CD4-positive, alpha-beta T cell treated with Interleukin-2 at 100 ng/mL for 4 hours (primary cell): ENCODE measurements at places on chromosomes 12 and 14.

DNA sequence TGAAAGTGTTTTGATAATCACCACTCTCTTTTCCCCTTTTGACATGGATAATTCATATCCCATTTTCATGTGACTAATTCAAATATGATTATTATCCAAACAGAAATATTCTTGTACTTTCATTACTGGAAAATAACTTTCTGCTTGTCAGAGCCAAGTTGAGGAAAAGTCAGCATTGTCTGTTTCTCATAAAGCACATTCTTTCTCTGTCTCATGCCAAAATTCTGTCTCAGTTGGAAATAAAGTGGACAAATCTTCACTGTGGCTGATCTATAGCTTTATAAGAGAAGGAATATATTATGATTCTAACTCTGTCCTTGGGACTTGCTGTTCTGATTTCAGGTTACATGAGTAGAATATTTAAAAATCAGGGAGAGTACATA lies 22.7 kb upstream of the PRICKLE1 start:
- DNase-seq, result no peak

- DNase-seq, result no peak
Measured at GRCh38 chr12:49367381-49368239, at the start of gene SPATS2. Gene SPATS2 (plus strand): TSS chr12:49367462. CDS start chr12:49461013, 93,551 bp downstream.

- no peak for DNase-seq
Measured at GRCh38 chr14:52051871-52052270, 17.0 kb downstream of the NID2 start.

- DNase-seq, result peak; percentile 42
Measured at GRCh38 chr12:10722905-10723746, at the start of gene YBX3. Gene YBX3 (minus strand): TSS chr12:10723323. CDS start chr12:10723111, 212 bp downstream.

- DNase-seq, result peak; percentile 10
Measured at GRCh38 chr12:105235281-105235731, 668 bp downstream of the APPL2 start.

DNA sequence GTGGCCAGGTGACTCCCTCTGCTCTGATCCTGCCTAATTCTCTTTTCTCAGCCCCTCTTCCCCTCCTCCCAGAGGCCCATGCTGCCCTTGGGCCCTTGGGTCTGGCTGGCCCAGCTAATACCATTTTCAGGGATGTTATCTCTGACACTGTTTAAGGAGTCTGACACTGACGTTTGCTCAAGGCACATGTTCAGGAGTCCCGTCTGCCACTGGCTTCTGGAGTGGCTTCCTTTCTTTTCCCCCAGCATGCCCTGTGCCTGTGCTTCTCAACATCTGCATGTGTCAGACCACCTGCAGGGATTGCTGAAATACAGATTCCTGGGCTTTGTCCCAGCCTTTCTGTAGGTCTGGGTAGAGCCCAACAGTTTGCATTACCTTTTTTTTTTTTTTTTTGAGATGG lies 128.9 kb downstream of the BCL11B start:
- no peak for DNase-seq

- DNase-seq, result no peak
Measured at GRCh38 chr14:80906946-80907345, 34.6 kb downstream of the CEP128 start.
